ENCODE measurements at places on chromosomes 13 and 19.

- DNase-seq = no peak
Measured at GRCh38 chr13:20407759-20408158, 117.9 kb downstream of the CRYL1 start.

- no peak for DNase-seq
Measured at GRCh38 chr19:5434351-5434917, 20.8 kb upstream of the ZNRF4 start.

DNA sequence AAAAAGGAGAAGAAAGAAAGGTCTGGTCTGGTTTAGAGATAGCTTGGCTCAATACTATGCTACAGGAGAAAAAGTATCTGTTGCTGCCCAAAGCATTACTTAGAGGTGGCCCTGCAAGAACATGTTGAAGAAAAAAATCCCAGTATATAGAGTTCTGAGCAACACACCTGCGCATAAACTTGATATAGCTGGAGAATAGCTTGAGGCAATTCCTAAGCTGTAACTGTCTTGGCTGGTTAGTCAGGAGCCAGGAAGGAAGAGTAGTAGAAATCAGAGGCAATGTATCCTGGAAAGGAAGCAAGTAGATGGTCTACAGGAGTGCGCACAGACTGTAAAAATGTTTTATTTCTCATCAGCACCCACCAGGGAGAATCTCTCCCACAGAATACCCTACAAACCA lies 209.7 kb downstream of the SLITRK1 start:
- DNase-seq = no peak

- no peak for DNase-seq
Measured at GRCh38 chr13:72453161-72453560, 274.3 kb downstream of the MZT1 start.

GRCh38 chr13:77898097-77898496 lies 20.5 kb downstream of the EDNRB start:
- DNase-seq = no peak

GRCh38 chr13:42394361-42394708 lies 122.4 kb downstream of the AKAP11 start:
- DNase-seq = no peak

- no peak for DNase-seq
Measured at GRCh38 chr13:59733744-59734143, 430.0 kb downstream of the DIAPH3 start.

GRCh38 chr19:19385896-19386869 lies 19.3 kb upstream of the GATAD2A start:
- no peak for DNase-seq

DNA sequence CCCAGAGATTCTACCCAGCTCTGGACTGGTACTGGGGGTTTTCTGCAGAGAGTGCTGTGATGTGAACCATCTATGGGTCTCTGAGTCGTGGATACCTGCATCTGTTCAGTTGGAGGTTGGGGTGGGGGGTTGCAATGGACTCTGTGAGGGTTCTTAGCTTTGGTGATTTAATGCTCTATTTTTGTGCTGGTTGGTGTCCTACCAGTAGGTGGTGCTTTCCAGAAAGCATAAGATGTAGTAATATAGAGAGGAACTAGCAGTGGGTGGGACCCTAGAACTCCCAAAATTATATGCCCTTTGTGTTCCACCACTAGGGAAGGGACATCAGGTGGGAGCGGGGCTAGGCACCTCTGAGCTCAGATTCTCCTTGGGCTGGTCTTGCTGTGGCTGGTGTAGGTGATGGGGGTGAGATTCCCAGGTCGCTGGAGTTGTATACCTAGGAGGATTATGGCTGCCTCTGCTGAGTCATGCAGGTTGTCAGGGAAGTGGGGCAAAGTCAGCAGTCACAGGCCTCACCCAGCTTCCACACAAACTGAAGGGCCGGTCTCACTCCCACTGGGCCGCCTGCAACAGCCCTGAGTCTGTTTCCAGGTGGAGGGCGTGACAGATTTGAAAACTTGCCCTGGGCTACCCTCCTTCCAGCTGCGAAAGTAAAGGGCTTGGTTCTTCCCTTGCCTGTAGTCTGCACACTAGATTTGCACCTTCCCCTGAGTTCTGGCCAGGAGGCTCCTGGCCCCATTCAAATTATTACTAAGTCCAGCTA lies 573.0 kb upstream of the SLITRK1 start:
- no peak for DNase-seq

GRCh38 chr13:50994651-50995050 lies 85.1 kb downstream of the RNASEH2B start:
- no peak for DNase-seq

GRCh38 chr13:87172166-87172835 lies 498.9 kb upstream of the SLITRK5 start:
- no peak for DNase-seq

DNA sequence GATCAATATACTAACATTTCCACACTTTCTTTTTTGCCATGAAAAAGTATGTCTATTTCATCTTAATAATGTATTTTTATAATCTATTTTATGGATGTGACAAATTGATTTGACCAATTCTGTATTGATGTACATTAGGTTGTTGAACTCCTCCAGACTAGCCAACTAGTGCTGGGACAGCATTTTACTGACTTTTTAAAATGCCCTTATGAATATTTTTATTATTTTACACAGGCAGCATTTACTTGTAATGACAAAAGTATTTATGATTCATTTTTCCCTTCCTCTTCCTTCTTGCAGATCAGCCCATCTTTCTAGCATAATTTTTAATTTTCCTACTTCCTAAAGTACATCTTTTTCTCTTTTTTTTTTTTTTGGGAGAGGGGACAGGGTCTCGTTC lies 918 bp upstream of the FUZ start:
- DNase-seq = no peak
